Activated naive CD4-positive, alpha-beta T cell treated with anti-CD3 and anti-CD28 coated beads for 36 hours (primary cell): ENCODE measurements at places on chromosomes 16 and 17. TPM values are rescaled to one million over a fixed set of nuclear protein-coding genes. Genes with fewer than 3 reads are reported as not detected.

DNA sequence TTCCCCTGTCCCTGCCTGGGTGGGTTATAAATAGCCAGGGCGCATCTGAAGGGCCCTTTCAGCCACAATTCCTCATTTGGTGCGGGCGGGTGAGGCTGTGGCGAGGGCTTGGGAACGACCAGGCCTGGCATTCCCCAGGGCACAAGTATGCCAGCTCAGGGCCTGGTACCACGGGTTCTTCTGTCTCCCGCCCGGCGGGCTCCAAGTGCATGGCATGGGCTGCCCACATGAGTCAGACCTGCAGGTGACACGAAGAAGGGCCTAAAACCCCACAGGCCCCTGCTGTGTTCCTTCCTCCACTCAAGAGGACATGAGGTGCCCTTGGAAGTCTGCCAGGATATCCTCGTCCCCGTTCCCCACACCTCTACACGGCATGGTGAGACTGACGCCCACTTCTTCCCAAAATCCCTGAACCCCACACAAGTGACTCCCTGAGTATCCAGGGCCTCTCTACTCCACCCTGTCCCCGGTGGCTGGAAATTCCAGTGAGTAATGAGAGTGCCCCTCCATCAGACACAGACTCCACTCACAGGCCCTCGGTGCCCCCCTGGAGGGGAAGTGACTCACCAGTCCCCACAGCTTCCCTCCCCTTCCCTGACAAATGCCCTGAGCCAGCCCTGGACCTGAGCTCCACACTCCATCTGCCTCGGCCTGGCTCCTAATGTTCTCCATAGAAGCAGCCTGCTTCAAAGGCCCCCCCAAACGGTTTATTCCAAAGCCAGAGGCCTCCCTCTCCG is 68.8 kb downstream of the ABR start:
- peak; percentile 42 for DNase-seq

Gene ODAD4
- 0.55 TPM for total RNA-seq

Gene TENT4B
- 17.9 TPM for total RNA-seq

Gene KIF22
- 209 TPM for total RNA-seq

Gene TPSAB1
- not detected for total RNA-seq

- DNase-seq = no peak
These were observed 39.4 kb upstream of the SMPD3 start for GRCh38 chr16:68487669-68488068.

DNA sequence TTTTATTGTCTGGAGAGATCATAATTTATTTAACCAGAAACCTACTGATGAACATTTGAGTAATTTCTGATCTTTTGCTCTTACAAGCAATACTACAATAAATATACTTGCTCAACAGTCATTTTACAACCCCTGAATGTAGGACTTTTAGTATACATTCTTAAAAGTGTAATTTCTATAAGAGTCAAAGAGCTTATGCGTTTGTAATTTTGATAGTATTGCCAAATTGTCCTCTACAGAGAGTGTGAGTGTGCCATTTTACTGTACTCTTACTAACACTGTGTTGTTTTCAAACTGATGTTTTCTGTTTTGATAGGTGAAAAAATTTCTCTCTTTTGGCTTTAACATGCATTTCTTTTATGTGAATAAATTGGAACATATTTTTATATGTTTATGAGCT is 139.1 kb downstream of the FTO start:
- no peak for DNase-seq

- DNase-seq = no peak
These were observed 228.1 kb downstream of the BCAS3 start for GRCh38 chr17:60905709-60906108.

Gene PTGES3L
- 0.57 TPM for total RNA-seq

GRCh38 chr16:55949518-55949917 is 74.3 kb upstream of the CES5A start:
- no peak for DNase-seq

DNA sequence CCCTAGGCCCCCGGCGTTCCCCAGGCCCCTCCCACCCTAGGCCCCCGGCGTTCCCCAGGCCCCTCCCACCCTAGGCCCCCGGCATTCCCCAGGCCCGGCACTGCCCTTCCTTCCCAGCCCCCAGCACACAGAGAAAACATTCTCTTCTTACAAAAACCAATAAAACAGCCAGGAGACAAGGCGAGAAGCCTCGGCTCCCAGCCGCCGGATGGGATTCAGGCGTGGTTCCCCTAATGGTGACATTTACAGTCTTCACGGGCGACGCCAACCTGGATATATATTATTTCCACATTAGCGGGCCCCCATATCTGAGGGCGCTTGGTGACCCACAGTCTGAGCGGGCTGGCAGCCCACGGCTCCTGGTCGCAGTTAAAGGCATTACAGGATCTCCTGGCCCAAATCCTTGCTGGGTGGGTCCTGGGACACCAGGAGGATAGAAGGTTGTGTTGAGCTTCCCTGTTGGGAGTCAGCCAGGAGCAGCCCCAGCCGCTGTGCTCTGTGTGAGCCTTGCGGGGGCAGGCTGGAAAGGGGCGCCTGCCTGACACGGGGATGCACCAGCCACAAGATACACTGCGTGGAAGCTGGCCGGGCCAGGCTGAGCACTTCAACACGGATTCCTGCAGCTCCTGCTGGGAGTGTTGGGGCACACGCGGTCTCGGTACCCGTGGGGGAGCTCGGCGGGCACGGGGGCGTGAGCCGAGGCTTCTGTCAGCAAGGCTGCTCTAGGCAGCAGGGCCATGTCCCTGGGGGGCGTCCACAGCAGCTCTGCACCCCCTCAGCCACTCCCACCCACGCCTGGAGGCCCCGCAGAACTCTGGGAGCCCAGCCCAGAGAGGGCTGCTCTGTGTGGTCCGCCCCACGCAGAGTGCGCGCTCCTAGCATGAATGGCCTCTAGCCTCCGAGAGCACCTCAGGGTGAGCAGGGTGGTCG is 83.7 kb downstream of the LMF1 start:
- DNase-seq = no peak

Gene BCL7C
- 18.6 TPM for total RNA-seq

DNA sequence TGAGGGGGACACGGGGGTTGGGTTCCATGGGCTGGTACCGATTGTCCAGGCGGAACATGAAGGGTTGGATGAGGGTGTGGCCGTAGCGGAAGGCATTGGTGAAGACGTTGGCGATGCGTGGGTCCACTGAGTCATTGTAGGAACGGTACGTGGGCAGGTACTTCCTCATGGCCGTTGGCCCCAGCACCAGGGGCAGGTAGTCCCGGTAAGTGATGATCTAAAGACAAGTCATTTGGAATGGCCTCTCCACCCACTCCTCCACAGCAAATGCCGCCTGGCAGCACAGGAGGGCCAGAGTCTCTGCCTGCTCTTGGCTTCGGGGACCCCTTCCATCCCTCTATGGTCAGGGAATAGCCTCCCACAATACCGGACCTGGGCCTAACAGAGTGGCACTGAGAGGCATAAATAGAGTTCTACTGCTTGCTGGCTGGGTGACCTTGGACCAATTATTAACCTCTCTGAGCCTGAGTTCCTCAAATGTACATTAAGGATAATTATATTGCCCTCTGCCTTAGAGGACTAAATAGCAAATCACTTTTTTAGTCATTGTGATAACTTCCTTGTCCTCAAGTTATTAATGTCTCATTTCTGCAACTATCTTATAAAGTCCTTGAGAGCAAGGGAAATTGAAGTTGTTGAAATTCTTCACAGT is 7.2 kb downstream of the MPO start:
- no peak for DNase-seq

GRCh38 chr17:29433541-29433940 is 43.4 kb downstream of the TAOK1 start:
- DNase-seq = no peak
